Fibroblast of the aortic adventitia (primary cell): ENCODE measurements at places on chromosomes 12 and 14.

GRCh38 chr14:93737634-93738033 is 50.7 kb downstream of the PRIMA1 start:
- DNase-seq: no peak

DNA sequence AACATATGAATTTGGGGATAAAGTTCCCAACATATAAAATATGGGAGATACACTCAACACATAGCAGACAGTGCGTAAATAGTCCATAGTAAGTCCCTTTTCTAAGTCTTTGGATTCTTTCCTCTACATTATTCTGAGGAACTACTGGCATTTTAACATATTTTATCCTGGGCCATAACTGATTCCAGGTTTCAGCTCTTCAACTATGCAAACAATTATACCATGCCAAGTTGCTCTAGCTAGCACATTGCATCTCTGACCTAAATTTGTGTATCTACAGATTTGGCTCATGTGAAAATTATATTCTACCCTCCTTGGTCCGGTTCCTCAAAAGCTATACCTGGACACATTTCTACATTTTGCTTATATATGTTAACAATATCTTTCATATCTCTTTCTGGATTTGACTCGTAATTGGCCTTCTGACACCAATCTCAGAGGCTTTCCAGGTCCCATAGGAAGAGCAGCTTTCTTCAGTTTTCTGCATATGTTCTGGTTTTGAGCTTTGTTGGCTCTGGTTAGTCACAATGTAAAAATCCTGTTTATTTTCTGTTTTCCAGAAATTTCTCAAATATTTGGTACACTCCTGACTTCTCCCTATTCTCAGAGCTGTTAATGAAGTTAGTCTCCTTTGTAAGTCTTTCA is 305.4 kb downstream of the BMP4 start:
- no peak for DNase-seq

- DNase-seq: peak; percentile 4
Measured at GRCh38 chr14:87149583-87150354, 843.2 kb downstream of the GALC start.

- DNase-seq: no peak
Measured at GRCh38 chr12:5134861-5135525, 91.3 kb downstream of the KCNA5 start.

DNA sequence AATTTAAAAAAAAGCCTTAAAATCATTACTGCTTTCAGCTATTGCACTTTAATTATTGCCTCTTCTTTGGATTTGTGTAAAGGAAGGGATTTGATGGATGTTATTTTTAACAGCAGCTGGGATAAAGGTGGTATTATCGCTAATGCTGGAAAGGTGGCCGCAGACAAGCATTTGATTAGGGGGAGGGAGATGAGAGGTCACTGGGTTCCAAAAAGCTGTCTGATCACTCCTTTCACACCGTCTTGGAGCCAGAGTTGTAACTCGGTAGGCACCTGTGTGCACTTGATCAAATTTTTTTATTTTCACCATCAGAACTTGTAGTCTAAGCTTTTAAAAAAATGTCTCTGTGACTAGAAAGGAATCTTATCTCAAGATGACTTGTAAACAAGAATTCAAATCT is 99.8 kb downstream of the AKAP6 start:
- no peak for DNase-seq

DNA sequence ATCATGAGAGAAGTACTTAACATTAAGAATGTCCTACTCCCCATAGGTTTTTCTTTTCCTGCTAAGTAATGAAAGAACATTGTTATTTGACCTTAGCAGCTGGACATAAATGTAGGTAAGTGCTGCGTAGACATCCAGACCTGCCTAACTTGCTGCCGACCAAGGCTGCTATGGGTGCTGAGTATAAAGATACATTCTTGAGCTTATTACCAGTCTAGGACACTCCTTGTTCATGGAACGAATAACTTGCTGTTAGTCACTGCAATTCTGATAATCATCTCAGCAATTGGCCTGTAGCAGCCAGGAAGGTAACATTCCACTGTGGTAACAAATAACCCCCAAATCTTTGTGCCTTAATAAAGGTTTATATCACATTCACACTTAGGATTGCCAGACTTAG is 478.1 kb downstream of the VRK1 start:
- no peak for DNase-seq

DNA sequence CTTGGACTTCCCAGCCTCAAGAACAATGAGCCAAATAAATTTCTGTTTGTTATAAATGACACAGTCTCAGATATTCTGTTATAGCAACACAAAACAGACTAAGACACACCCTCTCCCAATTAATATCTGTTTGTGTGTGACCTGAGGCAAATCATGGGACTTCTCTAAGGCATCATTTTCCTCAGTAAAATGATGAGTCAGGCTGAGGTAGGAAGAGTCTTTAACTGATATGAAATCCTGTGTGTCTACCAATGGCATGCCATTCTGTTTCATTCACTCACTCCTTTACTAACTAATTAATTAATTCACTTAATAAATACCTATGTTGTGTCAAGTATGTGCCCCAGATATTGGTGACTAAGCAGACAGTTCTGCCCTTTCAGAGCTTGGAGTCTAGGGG is 258.4 kb upstream of the CRY1 start:
- DNase-seq: no peak

DNA sequence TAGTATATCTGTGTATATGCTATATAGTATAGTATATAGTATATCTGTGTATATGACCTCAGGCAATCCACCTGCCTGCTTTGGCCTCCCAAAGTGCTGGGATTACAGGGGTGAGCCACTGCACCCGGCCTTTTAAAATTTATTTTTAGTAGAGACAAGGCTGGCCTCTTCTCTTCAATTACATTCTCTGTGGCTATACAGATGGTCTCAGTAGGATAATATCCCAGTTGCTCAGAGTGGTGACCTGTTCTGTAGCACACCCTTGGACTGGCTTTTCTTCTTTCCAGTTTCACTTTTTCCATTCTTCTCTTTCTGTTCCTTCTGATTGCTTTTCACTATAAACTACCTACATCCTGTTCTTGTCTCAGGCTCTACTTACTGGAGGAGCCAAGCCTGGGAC is 3.1 kb upstream of the NFATC4 start:
- DNase-seq: no peak

GRCh38 chr12:76268267-76268666 is 79.9 kb downstream of the BBS10 start:
- no peak for DNase-seq

GRCh38 chr12:16165506-16165905 is 112.0 kb downstream of the SLC15A5 start:
- DNase-seq: peak; percentile 75

DNA sequence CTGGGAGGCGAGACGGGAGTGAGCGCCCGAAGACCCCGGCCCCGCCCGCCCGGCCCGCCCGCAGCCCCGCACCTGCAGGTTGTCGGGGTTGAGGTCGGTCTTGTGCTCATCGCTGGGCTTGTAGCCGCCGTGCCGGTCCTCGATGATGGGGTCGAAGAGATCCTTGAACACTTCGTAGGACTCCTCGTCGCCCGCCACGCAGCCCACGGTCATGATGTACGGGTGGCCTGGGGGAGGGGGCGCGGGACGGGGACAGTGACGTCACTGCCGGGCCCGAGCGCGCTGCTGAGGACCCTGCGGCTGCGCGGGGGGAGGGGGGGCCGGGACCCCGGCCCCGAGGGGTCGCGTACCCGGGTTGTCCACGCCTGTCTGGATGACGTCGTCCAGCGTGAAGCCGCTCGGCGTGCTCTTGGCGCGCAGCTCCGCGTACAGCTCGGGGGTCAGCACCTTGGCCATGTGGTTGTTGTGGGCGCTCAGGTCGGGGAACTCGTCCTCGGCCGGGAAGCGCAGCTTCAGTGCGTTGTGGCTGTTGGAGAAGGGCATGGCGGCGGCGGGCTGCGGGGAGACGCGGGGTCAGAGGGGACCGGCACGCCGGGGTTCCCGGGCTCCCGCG is 573 bp downstream of the CKB start:
- no peak for DNase-seq

GRCh38 chr12:64621257-64621942 is 11.1 kb downstream of the RASSF3 start:
- DNase-seq: peak; percentile 26

DNA sequence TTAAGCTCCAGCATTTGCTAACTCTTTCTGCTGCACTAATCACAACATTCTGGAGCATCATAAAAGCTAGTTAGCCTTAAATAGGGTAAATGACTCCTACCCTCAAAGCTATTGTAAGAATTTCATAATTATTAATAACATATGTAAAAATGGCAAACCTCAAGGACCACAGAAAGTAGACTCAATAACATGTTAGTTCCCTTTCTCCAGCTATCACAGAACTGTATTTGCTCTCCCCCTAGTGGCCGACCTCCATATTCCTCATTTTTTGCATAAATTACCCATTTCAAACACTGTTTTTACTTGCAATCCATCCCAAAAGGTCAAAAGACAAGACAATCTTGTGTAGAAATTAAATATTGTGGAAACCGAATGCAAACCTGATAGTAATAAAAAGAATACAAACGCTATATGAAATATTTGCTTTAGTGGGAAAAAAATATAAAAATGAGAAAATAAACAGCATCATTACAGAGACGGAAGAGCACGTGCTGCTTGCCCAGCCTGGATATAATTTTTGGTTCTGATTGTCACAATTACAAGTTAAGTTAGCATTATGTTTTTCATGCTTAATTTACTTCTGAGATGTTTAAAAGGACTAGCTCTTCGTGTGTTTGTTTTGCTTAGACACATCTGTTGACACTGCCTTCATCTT is 97.9 kb downstream of the RERGL start:
- DNase-seq: peak; percentile 57

GRCh38 chr14:73713206-73713802 is 880 bp downstream of the PNMA1 start:
- peak; percentile 47 for DNase-seq

DNA sequence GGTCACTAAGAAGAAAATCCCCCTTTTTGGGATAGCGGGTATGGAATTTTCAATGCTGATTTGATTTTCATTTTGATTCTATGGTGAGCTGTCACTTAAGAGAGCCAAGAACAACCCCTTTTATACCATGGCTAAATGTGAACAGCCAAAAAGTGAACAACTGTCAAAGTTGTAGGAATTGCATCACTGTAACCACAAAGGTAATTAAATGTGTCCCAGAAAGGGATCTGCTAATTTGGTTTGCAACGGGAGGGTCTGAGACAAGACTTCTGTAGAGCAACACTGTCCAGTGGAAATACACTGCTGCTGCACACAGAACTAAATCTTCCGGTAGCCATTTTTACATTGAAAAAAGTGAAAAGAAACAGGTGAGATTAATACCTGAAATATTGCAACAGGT is 14.6 kb downstream of the CHST11 start:
- DNase-seq: no peak
